ENCODE measurements at places on chromosomes 3 and 15. TPM values are rescaled to one million over a fixed set of nuclear protein-coding genes. Genes with fewer than 3 reads are reported as not detected.

Gene TERC
- total RNA-seq: not detected

Gene ABI3BP
- total RNA-seq: 13.9 TPM

Gene GNB5
- 1.1 TPM for total RNA-seq

Gene CHRD
- 7.3 TPM for total RNA-seq

- no peak for DNase-seq
Measured at GRCh38 chr3:153032891-153033290, 129.1 kb upstream of the RAP2B start.

Gene CSTA
- total RNA-seq: 0.79 TPM

GRCh38 chr3:159724627-159725026, 264.0 kb upstream of the IL12A start:
- no peak for DNase-seq

DNA sequence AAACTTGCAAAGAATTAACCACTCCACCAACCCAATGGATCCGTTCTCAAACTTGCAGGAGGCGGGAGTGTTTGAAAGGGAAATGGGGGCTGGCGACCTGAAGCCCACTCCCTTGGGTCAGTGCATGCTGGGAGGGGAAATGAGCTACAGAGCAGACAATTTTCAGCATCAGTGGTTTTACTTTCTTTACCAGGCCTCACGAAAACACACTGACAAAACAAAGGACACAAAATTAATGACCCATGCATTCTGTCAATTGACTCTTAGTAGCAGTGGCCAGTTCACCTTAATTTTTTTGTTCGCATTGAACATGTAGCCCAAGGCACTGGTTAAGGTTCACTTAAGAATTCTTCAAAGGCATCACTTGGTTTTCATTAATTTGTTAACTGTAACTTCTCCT, 413.5 kb downstream of the MECOM start:
- no peak for DNase-seq

DNA sequence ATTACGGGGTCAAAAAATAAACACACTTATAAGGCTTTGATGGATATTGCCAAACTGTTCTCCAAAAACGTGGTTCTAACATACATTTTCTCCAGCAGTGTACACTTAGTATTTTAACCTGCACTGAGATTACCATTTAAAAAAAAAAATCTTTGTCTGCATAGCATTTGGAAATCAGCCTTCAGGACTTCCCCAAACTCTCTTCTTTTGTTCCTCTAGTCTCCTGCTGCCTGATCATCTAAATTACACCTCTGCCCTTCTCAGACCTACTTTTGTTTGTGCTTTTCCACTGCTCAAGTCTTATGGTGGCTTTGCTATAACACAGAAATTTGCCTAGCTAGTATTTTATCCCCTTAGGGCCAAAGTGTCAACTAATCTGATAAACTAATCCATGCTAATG, 3.8 kb downstream of the NCEH1 start:
- DNase-seq: no peak

All from psoas muscle (tissue), 8 donors.